Cortex of kidney (tissue), 1 donor: ENCODE measurements at places on chromosomes 3 and 15.

DNA sequence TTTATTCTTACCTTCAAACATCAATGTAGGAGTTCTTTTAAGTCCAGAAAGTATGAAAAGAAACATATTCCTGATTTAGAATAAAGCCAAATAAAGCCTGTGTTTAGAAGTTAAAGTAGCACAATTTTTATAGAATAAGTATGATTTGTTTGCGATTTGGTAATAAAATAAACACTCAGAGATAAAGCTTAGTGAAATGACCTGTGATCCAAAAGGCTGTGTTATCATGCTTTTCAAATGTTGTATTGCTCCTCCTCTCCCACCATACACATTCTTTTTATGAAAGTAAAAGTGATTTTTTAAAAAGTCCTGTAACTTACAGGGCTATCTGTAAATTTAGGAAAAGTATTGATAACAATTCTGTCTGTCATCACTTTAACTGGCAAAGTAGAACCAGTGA is 138.6 kb upstream of the CGNL1 start:
- DNase-seq: no peak

GRCh38 chr3:160685144-160685766 is 8.3 kb downstream of the ARL14 start:
- no peak for DNase-seq

DNA sequence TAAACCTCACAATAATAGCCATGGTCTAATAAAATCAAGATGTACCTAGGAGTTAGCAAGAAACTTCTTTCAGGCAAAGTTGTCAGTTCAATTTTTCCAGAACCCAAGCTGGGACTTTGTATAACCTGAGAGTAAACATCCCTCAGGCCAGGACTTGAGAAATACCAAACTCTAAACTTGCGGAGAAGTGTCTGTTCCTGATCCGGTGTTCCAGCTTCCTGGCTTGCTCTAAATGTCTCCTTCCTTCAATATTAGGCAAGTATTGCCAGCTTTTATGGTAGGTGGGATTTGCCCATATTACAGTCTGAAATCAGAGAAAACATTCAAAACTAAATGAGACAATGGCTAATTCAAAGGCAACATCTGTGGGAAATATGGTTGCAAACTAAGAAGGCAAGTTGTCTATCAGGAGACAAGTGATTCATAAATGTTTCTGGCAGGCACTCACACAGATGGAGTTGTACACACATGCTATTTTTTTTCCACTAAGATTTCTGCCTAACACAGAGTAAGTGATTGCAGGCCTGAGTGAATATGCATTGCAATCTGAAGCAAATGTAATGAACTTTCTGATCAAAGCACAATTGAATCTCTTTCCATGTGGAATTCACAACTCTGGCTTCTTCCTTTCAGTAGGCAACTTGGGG is 88.3 kb upstream of the COL8A1 start:
- DNase-seq: no peak

- no peak for DNase-seq
Observed at GRCh38 chr3:197949191-197949777, 706 bp upstream of the RPL35A start.

- no peak for DNase-seq
Observed at GRCh38 chr15:42915654-42916315, 4.8 kb downstream of the TTBK2 start.

- no peak for DNase-seq
Observed at GRCh38 chr15:26893351-26894065, 26.6 kb downstream of the GABRA5 start.

DNA sequence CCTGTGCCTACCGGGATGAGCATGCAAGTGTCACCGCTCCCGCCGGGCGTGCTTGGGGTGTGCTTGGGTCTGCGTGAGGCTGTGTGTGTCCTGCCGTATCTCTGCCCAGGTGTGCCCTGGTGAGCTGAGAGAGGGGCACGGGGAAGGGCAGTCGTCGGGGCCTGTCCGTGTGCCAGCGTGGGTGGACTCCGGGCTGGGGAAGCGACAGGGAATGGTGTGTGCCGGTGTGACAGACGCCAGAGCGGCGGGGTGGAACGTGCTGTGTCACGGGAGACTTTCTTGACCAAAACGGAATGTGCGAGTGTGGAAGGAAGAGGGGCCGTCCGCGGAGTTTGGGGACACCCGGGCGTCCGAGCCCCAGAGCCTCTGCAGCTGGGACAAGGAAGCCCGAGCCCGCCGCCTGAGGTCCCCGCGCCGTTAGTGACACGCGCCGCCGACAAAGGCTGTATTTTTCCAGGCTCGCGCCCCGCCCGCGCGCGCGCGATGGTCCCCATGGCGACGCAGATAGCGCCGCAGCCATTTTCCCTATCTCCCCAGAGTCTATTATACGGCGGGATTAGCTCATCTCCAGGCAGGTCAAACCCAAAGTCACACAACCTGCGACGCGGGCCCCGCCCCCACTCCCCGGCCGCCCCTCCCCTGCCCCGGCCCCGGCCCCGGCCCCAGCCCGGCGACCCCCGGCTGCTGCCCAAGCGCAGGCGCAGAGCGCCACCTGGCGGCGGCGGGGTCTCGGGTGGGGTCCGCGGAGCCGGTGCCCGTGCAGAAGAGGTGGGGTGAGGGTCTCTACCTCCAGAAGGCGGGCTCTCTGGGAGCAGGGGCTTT is 4.5 kb upstream of the GATA2 start:
- DNase-seq: no peak

DNA sequence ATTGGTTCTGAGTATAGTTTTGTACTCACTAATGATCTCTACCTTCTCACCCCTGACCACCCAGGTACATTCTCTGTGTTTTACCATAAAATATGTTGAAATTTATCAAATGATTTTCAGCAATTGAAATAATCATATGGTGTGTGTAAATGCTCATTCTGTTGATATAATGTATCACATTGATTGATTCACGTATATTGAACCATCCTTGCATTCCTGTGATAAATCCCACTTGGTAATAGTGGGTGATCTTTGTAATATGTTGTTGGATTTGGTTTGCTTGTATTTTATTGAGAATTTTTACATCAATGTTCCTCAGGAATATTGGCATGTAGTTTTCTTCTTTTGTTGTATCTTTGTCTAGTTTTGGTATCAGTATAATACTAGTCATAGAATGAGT is 1497.6 kb downstream of the OTOL1 start:
- DNase-seq: no peak

DNA sequence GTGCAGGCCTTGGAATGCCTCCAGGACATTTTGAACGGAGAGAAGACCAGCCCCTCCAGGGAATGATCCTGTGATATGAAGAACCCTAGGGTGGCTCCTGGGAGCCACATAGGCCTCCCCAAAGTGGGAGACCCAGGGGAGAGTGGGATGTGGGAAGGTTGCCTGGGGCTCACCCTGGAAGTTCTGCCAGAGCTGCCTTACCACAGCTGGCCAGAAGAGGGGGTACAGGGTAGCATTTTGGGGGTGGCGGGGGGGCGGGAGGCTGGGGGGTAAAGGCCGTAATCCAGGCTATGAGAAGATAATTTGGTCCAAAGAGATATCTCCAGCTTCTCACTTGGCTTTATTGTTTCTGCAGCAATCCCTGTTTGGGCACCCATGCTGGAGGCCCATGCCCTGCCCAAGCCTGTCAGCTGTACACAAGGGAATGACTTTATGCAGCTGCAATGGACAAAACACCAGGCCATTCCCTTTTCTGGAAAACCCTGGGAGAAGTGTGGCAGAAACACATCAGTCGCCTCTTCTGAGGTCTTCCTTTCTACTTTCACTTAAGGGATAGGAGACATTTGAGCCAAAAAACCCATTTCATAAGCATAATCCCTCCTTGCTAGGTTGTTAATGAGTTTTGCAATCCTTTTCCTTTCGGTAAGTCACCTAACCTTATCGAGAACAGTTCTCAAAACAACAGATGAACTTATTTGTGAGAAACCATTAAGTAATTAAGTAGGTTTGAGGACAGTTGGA is 11.0 kb upstream of the MUSTN1 start:
- no peak for DNase-seq
